Muscle of arm (tissue), 14 donors: ENCODE measurements at places on chromosomes 1 and 21.

GRCh38 chr1:39046613-39047210, 20.6 kb downstream of the NDUFS5 start:
- DNase-seq: no peak

DNA sequence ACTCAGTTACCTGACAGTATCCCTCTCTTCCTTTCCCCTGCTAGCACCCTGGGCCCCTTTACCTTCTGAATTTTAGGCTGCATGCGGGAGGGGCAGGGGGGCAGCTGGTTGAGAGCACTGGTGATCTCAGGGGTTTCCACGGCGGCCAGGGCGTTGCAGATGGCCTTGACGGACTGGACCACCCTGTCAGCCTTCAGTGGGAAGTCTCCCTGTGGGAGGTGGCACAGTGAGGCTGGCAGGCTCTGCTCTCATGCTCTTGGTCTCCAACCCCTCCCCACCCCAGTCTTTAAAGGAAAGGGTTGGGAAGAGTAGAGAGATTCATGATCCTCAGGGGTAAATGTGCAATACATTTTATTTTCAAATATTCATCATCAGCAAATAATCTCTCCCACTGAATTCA, 36.9 kb downstream of the PIK3C2B start:
- no peak for DNase-seq

DNA sequence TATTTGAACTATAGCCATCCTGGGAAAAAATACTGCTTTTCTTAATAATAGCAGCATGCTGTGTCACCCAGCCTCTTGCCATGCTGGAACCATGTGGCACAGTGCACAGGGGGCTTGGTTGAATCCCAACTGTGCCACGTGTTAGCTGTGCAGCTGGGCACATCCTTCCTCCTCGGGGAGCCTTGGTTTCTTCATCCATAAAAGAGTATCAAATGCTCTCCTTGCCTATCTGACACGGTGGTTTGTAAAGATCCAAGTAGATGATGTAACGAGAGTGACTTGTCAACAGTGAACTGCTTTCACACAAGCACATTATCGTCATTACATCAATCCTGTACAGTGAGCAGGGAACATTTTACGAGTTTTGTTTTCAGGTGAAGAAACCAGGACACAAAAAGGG, 24.4 kb downstream of the VASH2 start:
- DNase-seq: no peak

DNA sequence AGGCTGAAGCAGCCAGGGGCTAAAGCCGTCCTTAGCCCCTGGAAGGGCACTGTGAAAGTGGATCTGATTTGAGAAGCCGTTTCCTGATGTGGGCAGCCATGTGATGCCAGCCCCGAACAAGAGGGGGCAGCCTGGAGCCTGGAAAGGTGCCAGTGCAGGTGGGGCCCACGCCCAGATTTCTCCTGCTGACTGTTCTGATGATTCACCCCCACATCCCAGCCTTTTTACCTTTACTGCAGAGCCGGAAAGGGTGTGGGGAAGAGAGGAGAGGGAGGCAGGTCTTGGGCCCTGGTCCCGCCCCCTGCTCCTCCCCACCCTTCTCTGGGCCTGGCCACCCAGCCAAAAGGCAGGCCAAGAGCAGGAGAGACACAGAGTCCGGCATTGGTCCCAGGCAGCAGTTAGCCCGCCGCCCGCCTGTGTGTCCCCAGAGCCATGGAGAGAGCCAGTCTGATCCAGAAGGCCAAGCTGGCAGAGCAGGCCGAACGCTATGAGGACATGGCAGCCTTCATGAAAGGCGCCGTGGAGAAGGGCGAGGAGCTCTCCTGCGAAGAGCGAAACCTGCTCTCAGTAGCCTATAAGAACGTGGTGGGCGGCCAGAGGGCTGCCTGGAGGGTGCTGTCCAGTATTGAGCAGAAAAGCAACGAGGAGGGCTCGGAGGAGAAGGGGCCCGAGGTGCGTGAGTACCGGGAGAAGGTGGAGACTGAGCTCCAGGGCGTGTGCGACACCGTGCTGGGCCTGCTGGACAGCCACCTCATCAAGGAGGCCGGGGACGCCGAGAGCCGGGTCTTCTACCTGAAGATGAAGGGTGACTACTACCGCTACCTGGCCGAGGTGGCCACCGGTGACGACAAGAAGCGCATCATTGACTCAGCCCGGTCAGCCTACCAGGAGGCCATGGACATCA, at the start of gene SFN:
Gene SFN, plus strand, starts transcription at position 369 of the 904 bp plus-strand sequence. Its CDS starts 64 bp downstream, at position 433.
- no peak for DNase-seq

DNA sequence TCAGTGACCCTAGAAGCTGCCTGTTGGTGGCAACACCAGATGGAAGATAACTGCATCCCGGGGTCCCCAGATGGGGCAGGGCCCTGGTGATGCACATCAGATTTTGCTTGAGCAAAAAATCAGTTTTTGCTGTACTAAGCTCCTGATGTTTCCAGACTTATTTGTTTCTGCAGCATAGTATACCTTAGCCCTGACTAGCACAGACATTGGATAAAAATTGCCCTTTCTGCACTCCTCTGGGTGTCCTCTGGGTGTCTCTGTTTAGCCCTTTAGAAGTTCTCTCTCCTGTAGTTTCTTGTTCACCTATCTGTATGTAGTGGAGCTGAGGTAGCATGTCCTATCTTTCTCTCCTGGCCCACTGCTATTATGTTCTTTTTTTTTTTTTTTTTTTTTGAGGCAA, 30.3 kb upstream of the PLA2G2C start:
- DNase-seq: no peak

DNA sequence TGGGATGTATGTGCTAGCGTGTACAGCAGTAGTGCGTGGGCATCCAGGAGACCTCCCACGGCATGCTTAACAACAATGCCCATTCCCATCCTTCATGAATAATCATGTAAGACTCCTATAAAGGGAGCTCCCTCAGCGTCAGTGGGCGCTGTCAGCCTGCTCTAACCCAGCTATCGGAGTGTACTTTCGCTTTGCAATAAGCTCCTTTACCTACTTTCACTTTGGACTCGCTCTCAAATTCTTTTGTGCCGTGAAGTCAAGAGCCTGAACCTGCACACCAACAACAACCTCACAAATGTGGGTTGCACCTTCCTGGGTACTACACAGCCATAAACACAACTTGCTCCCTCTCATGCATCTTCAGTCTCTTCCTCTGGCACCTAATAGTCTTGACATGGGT, 114.8 kb upstream of the PAXBP1 start:
- no peak for DNase-seq

GRCh38 chr1:37951041-37951782, 4.4 kb upstream of the INPP5B start:
- DNase-seq: no peak

DNA sequence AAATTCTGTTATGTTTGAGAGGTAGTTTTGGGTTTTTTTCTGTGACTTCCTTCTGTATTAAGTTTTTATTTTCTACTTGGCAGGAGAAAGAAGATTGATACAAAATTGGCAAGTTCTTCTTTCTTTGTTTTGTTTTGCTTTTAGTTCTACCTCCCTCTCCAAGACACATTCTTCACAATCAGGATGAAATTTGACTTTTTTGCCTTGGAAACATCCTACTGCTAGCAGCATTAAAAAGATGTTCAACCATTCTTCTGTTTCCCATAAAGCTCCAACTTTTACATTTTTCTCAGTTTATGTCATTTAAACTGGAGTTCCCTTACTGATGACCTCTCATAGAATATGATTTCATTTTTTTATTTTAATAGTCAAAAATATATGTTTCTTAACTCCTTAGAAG, 234.8 kb downstream of the NCAM2 start:
- peak; percentile 26 for DNase-seq
